ENCODE measurements at places on chromosomes 3 and 15.

DNA sequence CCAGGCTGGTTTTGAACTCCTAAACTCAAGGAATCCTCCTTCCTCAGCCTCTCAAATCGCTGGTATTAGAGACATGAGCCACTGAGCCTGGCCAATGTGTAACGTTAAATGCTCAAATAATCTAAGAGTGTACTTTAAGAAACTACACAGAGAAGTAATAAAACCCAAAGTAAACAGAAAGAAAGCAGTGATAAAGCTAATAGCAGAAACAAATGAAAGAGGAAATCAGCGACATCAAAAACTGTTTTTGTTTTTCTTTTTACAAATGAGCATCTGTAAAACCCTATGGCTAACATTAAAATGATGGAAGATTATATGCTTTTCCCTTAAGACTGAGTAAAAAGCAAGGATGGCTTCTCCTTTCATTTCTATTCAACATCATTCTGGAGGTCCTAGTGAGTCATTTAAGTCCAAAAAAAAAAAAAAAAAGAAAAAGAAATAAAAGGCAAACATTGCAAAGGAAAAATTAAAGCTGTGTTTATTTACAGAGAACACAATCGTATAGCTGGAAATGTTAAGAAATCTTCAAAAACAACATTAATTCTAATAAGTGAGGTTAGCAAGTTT is 36.8 kb upstream of the FNDC3B start:
- DNase-seq, result no peak

DNA sequence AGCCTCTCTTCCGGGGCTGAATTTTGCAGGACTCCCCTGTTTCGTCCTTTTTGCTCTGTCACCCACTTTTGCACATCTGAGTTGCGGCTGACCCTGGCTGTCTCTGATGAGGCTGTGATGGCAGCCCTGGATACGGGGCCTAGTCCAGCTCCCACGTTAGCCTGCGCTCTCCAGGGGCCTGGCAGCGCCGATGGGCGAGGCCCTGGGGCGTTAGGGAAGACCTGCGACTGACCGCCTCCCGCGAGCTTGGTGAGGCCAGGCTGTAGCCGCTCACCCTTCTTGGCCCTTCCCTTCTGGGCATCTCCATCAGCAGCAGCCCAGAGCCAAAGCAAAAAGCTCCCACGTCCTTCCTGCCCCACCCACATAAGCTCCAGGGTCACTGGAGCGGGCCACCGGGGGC is 85.2 kb downstream of the FBLN2 start:
- no peak for DNase-seq

GRCh38 chr15:65408324-65409035 is 14.3 kb downstream of the IGDCC4 start:
- DNase-seq, result no peak

DNA sequence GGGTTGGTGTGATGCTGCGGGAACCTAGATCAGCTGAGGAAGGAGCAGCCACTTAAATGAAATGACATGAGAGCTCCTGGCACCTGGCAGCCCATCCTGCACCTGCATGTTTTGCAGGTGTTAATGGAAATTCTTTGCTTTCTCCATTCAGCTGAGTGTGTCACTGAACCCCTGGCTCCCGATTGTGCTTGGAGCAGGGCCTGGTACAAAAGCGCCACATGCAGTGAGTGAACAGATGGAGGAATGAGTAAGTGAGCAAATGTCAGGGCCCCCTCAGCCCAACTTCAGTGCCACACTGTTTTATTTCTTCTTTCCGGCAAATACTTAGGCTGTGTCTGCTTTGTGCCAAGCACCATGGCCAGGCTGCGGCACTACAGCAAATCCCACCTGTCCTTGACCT is 132.2 kb downstream of the ASB7 start:
- DNase-seq, result no peak

- no peak for DNase-seq
These were observed 11.6 kb upstream of the TAFA4 start for GRCh38 chr3:68943753-68944500.

Measured in A673 (cell line).